Left kidney (tissue), 8 donors: ENCODE measurements at places on chromosomes 6 and 20. TPM values are rescaled to one million over a fixed set of nuclear protein-coding genes. Genes with fewer than 3 reads are reported as not detected.

DNA sequence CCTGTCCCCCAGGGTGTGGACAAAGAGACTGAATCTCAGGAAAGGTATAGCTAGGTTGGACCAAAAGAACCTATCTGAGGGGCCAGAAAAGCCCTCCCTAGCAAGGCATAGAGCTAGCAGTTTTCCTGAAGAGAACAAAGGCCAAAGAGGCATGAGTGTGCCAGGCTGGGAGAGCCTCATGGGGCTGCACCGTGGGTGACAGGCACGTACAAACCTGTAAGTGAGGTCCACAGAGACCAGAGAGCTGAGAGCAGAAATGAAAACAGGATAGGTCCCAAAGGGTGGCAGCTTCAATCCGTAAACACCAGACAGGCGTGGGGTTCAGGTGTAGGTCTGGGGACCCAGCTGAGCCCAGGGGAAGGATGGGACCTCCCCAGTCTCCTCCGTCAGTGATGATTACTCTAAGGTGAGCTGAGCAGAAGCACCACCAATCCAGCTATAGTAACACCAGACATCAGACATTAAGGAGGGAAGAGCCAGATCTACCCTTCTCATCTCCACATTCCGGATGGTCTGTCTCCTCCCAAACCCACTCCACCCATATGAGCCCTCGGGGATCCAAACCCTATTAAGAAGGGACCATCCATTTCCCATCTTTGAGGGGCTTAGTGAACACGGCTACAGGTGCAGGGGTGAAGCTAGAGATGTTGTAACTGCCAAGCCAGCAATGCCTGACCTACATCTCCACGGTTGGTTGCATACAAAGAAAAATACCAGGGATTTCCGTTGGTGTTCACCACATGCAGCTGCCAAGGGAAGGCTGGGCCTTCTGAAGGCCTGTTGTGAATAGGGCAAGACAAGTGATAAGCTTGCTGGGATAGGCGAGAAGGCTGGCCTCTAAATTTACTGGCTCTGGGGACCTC, 38.3 kb downstream of the BCL2L1 start:
- no peak for DNase-seq

DNA sequence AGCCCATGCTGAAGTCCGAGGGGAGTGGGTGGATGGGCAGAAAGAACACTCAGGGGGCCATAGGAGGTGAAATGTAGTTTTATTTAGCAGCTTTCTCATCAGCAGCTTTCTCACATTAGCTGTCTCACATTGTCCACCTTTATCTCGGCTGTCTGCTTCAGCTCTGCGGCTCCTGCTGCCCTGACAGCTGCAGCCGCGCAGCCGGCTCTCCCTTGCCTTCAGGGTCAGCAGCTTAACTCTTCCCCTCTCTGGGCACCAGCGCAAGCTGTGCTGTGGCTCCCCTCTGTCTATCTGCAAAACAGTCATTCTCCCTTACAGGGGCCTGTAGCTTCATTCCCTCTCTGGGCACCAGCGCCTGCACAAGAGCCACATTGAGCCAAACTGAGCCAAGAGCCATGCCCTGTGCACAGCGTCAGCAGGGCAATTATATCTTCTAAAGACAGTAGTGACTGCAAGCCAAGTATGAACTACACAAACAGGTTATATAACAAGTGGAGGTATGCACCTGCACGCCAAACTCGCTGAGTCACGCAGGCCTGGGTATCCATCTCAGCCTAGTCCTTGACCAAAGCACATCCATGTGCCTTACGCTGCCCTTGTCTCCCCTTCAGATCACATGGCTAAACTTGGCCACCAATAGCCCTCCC, 198.8 kb downstream of the EYA2 start:
- no peak for DNase-seq

DNA sequence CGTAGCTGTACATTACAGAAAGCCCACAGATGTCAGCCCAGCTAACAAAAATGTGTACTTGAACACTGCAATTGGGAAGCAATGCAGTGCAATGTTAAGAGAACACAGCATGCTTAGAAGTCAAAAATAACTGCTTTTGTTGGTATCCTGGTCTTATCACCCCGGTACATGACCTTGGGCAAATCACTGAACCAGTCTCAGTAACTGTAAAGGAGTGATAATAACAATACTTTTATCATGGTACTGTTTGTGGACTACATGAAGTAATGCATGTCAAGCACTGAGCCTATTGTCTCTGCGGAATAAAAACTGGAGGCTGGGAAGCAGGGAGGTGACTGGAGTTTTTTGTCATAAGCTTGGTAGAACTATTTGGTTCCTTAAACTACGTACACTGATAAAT, 44.7 kb upstream of the SPDEF start:
- no peak for DNase-seq

DNA sequence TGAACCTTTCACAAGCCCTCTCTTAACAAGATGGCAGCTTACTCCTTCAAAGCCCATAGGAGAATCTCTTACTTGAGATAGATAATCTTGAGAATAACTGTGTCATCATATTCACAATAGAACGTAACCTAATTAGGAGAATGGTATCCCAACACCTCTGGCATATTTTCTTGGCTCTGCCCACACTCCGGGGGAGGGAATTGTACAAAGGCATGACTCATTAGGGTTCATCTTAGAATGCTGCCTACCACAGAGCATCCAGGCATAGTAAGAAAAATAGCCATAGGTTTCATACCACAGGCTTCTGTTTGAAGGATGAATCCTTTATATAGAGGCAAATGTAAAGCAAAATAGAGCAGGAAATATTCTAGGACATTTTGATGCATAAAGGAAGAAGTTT, 1100.6 kb upstream of the CITED2 start:
- no peak for DNase-seq

DNA sequence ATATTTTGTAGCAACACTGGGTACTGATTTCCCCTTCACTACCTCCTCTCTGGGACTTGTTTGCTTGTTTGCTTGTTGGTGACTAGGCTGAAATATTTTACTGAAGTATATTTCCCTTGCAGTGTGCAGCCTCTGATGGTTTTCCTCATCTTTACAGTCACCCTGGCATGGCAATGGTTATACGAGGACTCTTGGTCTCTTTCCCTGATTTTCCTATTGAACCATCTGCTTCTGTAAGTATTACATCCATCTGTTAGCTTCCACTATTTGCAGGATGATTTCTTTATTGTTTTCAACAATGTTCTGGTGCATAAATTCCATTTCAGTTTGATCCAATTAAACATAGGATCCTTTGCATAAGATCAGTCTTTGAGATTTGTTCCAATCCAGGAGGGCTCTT, 465.1 kb downstream of the MEI4 start:
- DNase-seq: no peak

Gene TUBB2B
- 104 TPM for polyA plus RNA-seq
